Stimulated activated CD8-positive, alpha-beta memory T cell treated with anti-CD3 and anti-CD28 coated beads, Interleukin-7, amount 100 ng/mL, for 48 hours (primary cell): ENCODE measurements at places on chromosomes 3 and 15.
A peak's percentile ranks its signal among the peaks of the same experiment; 100 is the strongest.

- DNase-seq: peak; percentile 61
These were observed at the start of gene RASA2 for GRCh38 chr3:141486746-141487520. RASA2 (plus strand) TSS chr3:141487027; CDS start chr3:141487084, 57 bp downstream.

DNA sequence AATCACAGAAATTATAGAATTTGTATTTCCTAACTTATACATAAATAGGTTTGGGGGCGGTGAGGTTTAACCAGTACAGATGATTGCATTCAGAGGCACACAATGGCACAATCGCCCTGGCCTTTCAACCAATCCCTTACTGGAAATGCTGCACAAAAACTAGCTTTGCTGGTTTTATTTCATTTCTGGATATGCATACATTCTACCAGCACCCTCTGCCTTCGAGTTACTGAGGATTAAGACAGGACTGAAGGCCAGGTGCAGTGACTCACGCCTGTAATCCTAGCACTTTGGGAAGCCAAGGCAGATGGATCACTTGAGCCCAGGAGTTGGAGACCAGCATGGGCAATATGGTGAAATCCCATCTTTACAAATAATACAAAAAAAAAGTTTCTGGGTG is 336.1 kb downstream of the ARRDC4 start:
- no peak for DNase-seq

GRCh38 chr3:141326123-141326522 is 42.2 kb upstream of the ZBTB38 start:
- DNase-seq: no peak

DNA sequence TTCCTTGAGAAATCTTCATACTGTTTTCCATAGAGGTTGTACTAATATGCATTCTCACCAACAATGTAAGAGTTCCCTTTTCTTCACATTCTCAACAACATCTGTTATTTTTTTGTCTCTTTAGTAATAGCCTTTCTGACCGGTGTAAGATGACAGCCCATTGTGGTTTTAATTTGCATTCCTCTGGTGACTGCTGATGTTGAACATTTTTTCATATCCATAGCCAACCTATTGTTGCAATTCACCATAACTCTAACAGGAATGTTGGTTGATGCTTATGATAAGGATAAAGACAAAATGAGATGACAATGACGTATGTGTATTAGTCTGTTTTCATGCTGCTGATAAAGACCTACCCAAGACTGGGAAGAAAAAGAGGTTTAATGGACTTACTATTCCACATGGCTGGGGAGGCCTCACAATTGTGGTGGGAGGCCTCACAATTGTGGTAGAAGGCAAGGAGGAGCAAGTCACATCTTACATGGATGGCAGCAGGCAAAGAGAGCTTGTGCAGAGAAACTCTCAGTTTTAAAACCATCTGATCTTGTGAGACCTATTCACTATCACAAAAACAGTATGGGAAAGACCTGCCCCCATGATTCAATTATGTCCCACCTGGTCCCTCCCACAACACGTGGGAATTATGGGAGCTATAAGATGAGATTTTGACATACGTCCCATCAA is 37.6 kb upstream of the RHCG start:
- no peak for DNase-seq

DNA sequence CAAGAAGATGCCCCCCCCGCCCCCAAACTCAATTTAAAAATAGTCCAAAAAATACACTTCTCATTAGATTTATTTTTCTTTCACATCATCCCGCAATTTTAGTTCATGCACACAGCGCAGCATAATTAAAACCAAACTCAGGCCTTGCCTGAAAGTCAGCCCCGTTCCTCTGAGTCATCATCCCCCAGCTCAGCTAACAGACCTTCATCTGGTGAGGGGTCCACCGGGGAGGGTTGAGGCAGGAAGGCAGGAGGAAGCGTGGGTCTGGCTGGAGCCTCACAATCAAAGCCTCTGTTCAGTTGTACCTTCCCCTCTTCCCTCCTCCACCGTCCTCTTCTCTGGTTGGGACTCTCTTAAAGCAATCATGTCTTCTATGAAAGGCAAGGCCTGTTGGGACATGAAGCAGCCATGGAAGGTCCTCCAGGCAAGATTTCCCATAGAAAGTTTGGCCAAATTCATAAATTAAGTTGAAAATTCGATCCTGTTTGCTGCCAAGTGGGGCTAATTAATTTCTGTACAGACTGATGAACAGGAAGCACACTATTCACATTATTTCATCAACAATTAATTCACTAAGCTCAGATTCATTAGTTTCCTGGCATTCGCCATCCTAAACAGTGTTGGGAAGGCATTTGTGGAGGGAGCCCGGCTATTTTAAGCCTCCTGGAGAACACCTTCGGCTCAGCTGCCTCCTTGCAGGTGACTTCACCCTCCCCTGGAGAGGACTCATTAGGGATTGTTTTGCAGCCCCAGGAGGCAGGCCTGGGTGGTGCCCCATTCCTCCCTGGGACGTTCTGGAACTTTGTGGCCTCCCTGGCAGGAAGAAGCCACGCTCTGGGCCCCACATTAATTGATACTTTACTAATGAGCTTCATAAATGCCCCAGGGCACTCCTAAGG is 72.3 kb upstream of the BNC1 start:
- no peak for DNase-seq

GRCh38 chr3:166462891-166463470 is 625.8 kb upstream of the BCHE start:
- DNase-seq: no peak

GRCh38 chr3:173584093-173584837 is 186.7 kb downstream of the NLGN1 start:
- DNase-seq: no peak

DNA sequence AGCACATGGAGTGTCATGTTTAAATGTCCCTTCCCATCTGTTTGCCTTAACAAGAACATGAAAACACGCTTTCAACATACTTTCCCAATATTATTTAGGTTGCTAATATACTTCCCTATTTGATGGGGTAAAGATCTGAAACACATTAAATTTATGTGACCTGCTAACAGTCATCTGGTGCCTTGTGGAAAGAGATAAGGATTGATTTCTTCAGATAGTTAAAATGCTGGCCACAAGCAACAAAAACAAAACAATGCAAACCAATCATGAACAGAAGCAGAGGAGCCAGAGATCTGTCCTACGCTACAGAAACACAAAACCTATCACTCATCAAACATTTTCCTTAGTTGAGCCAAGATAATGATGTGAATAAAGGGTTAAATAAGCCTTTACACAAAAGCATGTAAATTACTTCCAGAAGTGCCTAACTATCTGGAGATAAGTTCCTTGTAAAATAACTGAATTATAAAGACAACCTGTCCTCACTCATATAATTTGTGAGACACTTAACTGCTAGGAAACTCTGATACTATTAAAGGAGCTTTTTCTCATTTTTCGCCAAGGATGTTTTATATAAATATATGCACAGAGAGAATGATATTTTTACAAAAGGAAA is 109.9 kb downstream of the NSUN3 start:
- DNase-seq: no peak

DNA sequence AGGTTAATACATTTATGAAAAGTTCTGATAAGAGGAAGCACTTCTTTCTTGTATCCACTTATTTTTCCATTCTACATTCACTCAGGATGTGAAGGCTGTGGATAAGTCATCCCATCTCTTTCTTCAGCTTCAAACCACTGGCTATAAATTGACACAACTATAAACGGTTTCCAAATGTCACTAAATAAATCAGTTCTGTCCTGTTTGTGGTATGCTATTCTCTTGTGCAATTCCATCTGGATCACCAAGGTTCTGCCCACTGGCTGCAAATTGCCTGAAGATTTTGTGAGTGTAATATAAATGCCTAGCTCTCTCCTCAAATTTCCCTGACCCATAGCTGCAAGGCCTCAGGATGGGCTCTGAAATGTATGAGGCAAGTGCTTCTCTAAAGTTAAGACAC is 7.1 kb upstream of the LMOD3 start:
- DNase-seq: no peak

- DNase-seq: no peak
These were observed 42.1 kb downstream of the CDCP1 start for GRCh38 chr3:45103753-45104714.

DNA sequence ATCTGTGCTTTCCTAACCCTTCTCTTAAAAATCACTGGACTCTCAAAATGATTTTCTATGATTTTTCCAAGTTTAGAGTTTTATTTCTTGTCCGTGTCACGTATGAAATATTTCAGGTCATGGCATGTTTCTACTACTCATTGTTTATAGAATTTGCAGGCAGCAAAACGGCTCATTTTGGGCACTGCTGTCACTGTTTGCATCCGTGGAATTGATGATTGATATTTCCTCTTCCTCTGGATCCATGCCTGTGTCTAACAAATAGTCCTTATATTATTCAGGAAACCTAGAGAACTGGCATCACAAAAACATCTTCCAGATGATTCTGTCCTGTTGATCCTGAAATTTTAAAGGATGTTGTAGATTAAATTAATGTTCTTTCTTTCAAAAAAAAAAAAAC is 47.6 kb downstream of the LARS2 start:
- no peak for DNase-seq

GRCh38 chr3:49727154-49727923 is 3.6 kb upstream of the GMPPB start:
- DNase-seq: no peak

GRCh38 chr3:119409844-119410243 is 53.6 kb downstream of the TMEM39A start:
- DNase-seq: no peak
